Hair follicular keratinocyte (primary cell): ENCODE measurements at places on chromosomes 2 and 18. TPM values are rescaled to one million over a fixed set of nuclear protein-coding genes. Genes with fewer than 3 reads are reported as not detected.

The GMPPA gene
- 56.1 and 82.3 TPM in 2 replicates for total RNA-seq

The MTA3 gene
- 16.8 and 21.6 TPM in 2 replicates for total RNA-seq

The SH2D6 gene
- 0.23 TPM in 1 of 2 replicates, not detected in the other for total RNA-seq

The SERPINB5 gene
- 426 and 507 TPM in 2 replicates for total RNA-seq

The DOK6 gene
- total RNA-seq: not detected in 2 replicates

The MROH2A gene
- 0.38 TPM in 1 of 2 replicates, not detected in the other for total RNA-seq

The DPP10 gene
- total RNA-seq: 0.78 TPM in 1 of 2 replicates, not detected in the other
